Epithelial cell of alveolus of lung (primary cell): ENCODE measurements at places on chromosomes 1 and 21. TPM values are rescaled to one million over a fixed set of nuclear protein-coding genes. Genes with fewer than 3 reads are reported as not detected.

Gene ZNF648
- total RNA-seq: not detected in 2 replicates

Gene PTPRF
- total RNA-seq: 59.1 and 98.5 TPM in 2 replicates

Gene SYCP1
- total RNA-seq: not detected in 2 replicates

Gene CD160
- total RNA-seq: not detected in 2 replicates

Gene HRNR
- not detected in 2 replicates for total RNA-seq

Gene ESRRG
- 0.65 and 0.96 TPM in 2 replicates for total RNA-seq

Gene ADAMTS1
- 15.6 and 334 TPM in 2 replicates for total RNA-seq

Gene KRTAP21-2
- not detected in 2 replicates for total RNA-seq

Gene IGSF21
- total RNA-seq: not detected in 2 replicates

Gene PRAMEF18
- total RNA-seq: not detected in 2 replicates

Gene SEC16B
- total RNA-seq: 2.1 and 2.3 TPM in 2 replicates

Gene RNU1-4
- total RNA-seq: under 0.01 TPM in 2 replicates

Gene PRMT6
- total RNA-seq: 17.6 and 27.2 TPM in 2 replicates

Gene KCNJ9
- total RNA-seq: not detected in 2 replicates

Gene SPRR5
- not detected in 2 replicates for total RNA-seq

Gene ASCL5
- total RNA-seq: not detected in 2 replicates

Gene SCMH1
- 21.9 and 23.1 TPM in 2 replicates for total RNA-seq
